ENCODE measurements at places on chromosomes 12 and 14.

DNA sequence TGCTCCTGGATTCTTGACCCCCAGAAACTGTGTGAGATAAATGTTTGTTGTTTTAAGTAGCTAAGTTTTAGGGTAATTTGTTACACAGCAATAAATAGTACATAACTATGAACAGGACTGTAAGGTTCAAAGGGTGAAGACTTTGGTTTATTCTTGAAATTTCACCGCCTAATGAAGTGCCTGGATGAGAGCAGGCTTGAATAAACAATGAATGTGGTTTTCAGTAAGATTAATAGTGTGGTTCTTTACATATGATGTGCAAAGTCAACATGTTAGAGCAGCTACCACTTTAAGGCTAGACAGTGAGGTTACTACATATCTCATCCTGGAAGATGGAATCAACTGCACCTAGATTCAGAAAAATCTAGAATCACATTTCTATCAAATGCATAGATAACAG lies 145.2 kb upstream of the BTG1 start:
- peak; percentile 46 for DNase-seq

DNA sequence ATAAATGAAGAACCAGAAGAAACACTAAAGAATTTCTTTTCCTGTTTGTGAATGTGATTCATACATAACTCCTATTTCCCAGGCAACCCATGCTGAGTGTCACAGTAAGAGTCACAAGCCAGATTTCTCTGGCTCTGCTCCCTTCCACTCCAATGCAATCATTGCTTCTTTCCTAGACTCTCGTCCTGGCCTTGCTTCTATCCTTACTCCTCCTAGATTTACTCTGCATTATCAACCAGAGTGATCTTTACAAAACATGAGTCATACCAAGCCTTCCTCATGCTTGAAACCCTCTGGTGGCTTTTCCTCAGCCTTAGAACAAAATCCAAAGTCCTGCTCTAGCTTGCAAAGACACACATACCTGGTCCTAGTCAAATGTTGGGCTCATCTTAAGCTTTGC lies 13.3 kb downstream of the IL22 start:
- no peak for DNase-seq

- no peak for DNase-seq
Observed at GRCh38 chr12:120055231-120056000, 61.1 kb downstream of the RAB35 start.

- DNase-seq, result no peak
Observed at GRCh38 chr14:33788161-33788560, 162.7 kb downstream of the EGLN3 start.

DNA sequence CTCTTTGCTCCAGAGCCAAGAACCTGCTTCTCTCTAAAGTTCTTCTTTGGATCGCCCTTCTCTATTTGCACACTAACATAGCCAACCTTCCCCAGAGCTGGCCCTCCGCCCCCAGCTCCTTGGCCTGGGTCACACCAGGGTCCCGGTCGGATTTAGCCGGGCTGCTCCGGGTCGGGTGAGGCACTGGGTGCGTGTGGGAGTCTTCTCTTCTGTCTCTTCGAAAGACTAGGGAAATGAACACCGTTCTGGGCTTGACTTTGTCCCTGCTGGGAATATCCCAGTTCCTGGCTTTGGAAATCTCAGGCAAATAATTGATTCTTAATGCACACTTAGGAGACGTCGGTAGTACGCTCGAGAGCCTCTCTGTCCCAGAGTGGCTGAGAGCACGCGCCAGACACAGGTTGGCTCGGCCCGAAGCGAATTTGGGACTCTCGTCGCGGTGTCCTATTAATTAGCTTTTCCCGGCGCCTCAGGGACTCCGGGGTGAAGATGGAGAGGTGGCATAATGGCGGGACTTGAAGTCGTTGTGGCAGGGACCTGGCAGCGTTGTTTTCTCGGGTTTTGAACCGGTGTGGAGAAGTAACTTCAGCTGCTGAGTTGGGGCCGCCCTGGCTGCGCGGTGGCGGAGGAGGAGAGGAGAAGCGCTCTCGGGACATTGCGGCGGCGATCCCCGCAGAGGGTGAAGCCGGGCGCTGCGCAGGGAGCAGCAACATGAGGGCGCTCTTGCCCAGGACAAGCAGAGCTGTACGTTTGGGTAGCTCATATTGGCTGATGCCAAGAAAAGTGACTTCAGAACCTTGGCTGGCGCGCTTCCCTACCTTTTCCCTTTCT lies 7.5 kb downstream of the FOXG1 start:
- no peak for DNase-seq

- no peak for DNase-seq
Observed at GRCh38 chr12:19834592-19834991, 395.3 kb downstream of the AEBP2 start.

DNA sequence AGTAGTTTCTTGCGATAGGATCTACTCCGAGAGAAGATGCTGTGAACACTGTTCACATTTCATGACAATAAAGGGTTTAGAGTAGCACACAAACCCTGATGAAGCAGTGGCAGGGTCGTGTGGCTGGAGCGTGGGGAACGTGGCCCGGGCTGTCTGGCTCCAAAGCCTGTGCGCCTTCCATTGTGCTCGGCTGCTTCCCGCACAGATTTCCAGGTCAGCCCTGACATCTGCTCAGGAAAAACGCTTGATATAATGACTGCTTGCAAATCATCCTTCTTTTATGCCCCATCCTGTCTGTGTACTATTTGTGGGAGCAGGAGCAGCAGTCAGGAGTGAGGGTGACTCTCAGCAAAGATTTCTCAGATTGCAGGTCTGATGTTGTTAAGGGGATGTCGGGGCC lies 78.6 kb downstream of the EML1 start:
- DNase-seq, result no peak

GRCh38 chr14:65268594-65268993 lies 143.9 kb upstream of the FUT8 start:
- no peak for DNase-seq

DNA sequence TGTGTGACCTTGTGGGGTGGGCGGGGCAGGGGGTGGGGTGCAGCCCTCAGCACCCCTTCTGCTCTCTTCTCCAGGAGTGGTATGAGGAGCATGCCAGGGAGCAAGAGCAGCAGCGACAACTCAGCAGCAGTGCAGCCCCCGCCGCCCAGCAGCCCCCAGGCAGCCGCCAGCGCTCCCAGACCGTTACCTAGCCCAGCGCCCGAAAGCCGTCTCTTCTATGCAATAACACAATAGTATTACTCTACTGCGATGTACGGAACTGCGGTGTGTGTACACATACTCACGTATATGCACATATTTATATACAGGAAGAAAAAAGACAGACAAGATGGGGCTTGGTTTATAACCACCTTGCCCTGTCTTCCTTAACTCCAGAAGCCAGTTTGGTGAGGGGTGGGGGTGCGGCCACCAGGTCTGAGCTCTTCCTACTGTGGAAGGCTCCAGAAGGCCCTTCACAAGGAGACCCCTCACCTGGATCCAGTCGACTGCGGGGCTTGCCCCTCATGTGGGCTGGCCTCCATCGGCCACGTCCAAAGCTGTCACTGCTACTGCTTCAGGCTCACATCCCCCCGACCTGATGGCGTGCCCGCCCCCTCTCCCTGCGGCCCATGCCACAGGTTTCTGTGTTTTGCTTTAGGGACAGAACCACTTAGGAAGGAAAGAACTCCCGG lies 38.9 kb downstream of the SLC8B1 start:
- no peak for DNase-seq

DNA sequence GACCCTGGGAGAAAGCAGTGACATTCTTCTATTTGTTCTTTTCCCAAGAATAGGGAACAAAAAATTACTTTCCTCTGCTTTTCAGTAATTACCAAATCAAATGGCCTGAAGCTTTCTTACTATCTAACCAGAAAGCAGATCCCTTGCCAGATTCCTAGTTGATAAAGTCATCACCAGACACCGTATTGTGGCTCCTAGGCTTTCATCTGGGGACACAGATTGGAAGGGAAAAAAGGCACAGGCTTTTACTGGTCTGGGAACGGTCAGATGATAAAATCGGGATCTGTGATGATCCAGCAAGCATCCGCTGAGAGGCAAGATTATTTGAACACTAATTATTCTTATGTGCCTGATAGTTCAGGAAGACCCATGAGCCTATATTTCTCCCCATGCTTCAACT lies 79.1 kb upstream of the BCL2L14 start:
- DNase-seq, result no peak

GRCh38 chr14:53368066-53368465 lies 214.9 kb upstream of the DDHD1 start:
- no peak for DNase-seq

GRCh38 chr12:18165422-18165871 lies 75.5 kb upstream of the RERGL start:
- peak; percentile 96 for DNase-seq

DNA sequence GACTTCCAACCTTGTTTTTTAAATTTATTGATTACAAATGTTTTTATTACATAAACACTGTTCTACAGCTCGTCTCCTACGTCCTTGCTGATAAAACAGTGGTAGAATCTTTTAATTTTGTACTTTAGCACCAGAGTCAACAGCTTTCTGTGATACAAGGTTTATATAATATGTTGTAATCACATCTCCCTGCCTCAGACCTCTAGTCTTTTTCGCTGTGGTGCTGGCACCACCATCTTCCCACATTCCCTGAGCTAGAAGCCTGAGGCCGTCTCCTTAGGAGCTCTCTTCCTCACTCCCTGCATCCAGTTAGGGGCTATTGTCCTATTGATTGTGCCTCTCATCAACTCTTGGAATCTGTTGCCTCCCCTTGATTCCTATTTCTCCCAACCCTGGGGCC lies 17.1 kb downstream of the MTHFD1 start:
- no peak for DNase-seq

GRCh38 chr14:74908861-74909341 lies 14.2 kb downstream of the RPS6KL1 start:
- DNase-seq, result no peak

- no peak for DNase-seq
Observed at GRCh38 chr12:46517579-46517962, 145.0 kb upstream of the SLC38A2 start.

GRCh38 chr12:32080435-32080834 lies 26.2 kb upstream of the BICD1 start:
- no peak for DNase-seq

GRCh38 chr12:57475271-57476161 lies 4.2 kb downstream of the ARHGAP9 start:
- no peak for DNase-seq

DNA sequence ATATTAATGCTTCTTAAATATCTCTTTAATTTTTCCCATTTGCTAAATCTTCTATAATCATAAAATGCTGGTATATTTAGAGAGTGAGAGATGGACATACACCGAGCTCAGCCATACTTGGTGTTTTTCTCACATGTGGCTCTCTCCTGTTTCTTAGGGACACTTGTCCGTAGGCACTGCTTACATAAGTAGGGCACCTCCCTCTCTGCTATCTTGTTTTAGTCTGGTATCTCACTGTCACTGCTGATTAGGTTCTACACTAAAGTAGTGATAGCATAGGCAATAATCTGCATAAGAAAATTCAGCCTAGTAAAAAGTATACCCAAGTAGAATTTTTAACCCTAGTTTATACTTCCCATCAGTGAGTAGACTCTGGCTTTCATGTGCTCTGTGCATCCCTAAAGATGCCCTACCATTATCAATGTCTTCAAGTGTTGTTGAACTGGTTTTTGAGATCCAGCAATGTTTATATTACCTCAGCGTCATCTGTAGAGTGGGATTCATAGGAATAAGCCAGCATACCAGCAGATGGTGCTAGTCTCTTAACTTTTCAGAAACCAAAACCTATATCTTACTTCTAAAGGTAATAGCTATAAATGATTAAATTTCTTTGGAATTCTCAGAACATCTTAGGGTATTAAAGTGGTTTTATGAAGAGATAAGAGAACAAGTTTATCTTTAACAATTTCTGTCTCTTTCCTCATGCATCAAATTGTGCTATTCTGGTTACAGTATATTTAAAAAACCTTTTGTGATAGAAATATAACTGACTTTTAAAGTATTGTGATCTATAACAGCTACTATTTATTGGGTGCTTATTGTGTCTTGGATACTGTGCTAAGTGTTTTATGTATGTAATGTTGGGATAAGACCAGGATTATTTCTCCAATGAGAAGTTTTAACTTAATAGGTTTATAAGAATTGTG lies 32.9 kb downstream of the ARID2 start:
- DNase-seq, result peak; percentile 10
